Stimulated activated CD4-positive, alpha-beta T cell treated with anti-CD3 and anti-CD28 coated beads, Interleukin-15, amount 100 ng/mL, for 48 hours (primary cell): ENCODE measurements at places on chromosomes 6 and 20.

- no peak for DNase-seq
Measured at GRCh38 chr6:135086414-135086764, 31.8 kb upstream of the HBS1L start.

GRCh38 chr20:13865156-13865555, 80.3 kb downstream of the NDUFAF5 start:
- no peak for DNase-seq

- DNase-seq: no peak
Measured at GRCh38 chr20:46056970-46057855, 28.2 kb downstream of the SLC12A5 start.

- DNase-seq: no peak
Measured at GRCh38 chr20:31452575-31452974, 12.1 kb downstream of the DEFB123 start.

- no peak for DNase-seq
Measured at GRCh38 chr6:13561624-13562267, 12.7 kb upstream of the SIRT5 start.

GRCh38 chr6:48476257-48476656, 365.3 kb upstream of the PTCHD4 start:
- no peak for DNase-seq
